ENCODE measurements at places on chromosomes 16 and 17. TPM values are rescaled to one million over a fixed set of nuclear protein-coding genes. Genes with fewer than 3 reads are reported as not detected.

The TBC1D3G gene
- not detected for total RNA-seq

The SPAG5 gene
- total RNA-seq: 213 TPM

The CARD14 gene
- total RNA-seq: not detected

The SSTR5 gene
- not detected for total RNA-seq

The CCL4 gene
- not detected for total RNA-seq

The KRTAP4-5 gene
- not detected for total RNA-seq

The VMO1 gene
- 39.7 TPM for total RNA-seq

The ANKRD40CL gene
- total RNA-seq: not detected

The NOG gene
- 0.15 TPM for total RNA-seq

The MPV17L gene
- total RNA-seq: 6.3 TPM

The RNF112 gene
- 0.09 TPM for total RNA-seq

The HNF1B gene
- not detected for total RNA-seq

The KCNAB3 gene
- total RNA-seq: 32.4 TPM

The MFAP4 gene
- 60.9 TPM for total RNA-seq

The C16orf54 gene
- not detected for total RNA-seq

The MAP3K14 gene
- total RNA-seq: 5.5 TPM

The PRPSAP1 gene
- 77.5 TPM for total RNA-seq

The CD300LB gene
- total RNA-seq: not detected

The KSR1 gene
- 41.7 TPM for total RNA-seq

The ALOX12 gene
- total RNA-seq: not detected

The FA2H gene
- not detected for total RNA-seq

The CSH2 gene
- not detected for total RNA-seq

The ADGRG3 gene
- not detected for total RNA-seq

The UTS2R gene
- total RNA-seq: 0.52 TPM

All from A673 (cell line).